Activated T-helper 9 cell treated with anti-CD3 and anti-CD28 coated beads, Interleukin-2, amount 50 U/mL, for 16 hours (primary cell): ENCODE measurements at places on chromosomes 1 and 21.

GRCh38 chr1:156112276-156113137, 2.0 kb upstream of the LMNA start:
- DNase-seq = no peak

- DNase-seq = no peak
These were observed 20.4 kb upstream of the GNG12 start for GRCh38 chr1:67853704-67854103.

GRCh38 chr1:113579256-113580018, 179.8 kb downstream of the PHTF1 start:
- no peak for DNase-seq

DNA sequence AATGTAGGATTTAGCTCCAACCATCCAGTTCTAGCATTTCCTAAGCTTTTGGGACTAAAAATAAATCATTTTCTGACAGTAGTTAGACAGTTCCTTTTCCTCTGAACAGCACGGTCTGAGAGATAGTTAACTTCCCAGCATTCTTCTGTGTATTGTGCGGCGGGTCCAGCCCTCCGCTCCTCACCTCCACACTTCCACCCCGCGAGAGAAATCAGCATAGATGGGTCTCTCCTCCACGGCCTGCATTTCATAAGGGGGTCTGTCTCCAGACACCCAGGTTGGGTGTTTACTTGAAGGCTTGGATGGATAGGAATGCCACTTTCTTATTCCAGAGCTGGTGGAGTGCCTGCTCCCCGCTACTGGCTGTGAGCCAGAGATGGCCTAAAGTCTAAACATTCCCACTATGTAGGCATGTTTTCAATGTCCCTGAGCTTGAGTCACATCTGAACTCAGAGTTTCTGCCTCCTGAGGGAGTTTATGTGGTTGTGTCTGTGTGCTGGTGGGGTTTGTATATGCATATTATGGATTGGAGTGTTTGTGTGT, 38.0 kb upstream of the PPP2R5A start:
- DNase-seq = no peak

DNA sequence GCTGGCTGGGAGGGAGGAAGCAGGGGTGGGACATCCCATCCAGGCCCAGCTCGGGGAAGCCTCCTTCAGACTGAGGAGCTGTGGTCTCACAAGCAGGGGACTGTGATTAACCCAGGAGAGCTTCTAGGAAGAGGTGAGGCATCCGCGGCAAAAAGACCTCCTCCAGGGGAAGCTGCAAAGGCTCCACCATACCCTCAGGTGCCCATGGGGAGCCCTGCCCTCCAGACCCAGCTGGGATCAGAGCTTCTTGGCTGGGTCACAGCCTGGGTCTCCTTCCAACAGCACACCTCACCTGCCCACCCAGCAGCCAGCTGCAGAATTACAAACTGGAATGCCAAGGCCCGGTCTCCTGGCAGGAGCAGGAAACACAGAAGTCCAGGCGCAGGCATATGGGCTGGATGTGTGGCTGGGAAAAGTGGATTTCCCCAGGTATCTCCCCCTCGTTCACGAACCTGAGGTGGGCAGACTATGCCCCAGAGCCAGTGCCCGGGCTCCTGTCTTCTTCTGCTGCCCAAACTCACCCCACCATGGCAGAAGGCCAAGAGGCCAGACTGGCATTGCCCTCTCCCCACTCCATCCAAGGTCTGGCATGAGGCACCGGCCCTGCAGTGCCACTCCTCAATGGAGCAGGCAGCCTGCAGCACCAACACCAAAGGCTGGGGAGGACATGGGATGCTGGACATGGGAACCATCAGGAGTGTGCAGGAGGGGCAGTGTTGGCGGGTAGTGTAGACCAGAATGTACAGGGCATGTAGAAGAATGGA, 15.4 kb upstream of the ARF1 start:
- no peak for DNase-seq

DNA sequence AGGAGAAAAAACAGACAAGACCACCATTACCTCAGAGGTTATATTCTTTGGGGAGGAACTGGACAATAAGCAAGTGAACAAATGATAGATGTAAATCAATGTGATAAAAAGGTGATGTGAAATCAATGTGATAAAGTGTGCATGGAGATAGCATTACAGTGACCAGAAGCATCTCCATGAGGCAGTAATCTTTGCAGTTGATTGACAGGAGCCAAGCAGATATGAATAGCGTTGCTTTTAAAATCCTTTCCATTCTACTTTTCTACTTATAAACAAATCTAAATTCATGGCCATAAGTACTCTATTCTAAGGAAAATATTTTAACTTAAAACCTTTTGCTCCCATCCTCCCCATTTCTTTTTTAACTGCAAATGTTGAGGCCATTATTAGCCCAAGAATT, 2.8 kb upstream of the H3-3A start:
- no peak for DNase-seq

DNA sequence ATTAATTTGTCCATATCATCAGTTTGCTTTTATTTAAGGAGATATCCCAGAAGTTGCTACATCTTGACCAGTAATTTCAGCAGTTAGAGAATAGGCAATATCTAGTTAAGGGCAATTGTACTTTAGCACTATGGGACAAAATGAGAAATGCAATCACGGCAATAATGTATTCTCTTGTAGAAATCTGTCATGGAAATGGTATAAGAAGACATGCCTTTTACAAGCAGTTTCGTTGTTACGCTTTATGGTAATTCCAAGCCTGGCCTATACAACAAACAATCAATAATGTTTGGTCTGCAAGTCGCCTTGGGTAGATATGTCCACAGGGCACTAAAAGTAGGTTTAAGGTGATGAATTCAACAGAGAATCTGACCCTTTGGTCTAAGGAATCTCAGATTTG, 1.2 kb upstream of the NOS1AP start:
- DNase-seq = no peak

GRCh38 chr1:8031176-8031785, 5.2 kb upstream of the ERRFI1 start:
- DNase-seq = no peak

DNA sequence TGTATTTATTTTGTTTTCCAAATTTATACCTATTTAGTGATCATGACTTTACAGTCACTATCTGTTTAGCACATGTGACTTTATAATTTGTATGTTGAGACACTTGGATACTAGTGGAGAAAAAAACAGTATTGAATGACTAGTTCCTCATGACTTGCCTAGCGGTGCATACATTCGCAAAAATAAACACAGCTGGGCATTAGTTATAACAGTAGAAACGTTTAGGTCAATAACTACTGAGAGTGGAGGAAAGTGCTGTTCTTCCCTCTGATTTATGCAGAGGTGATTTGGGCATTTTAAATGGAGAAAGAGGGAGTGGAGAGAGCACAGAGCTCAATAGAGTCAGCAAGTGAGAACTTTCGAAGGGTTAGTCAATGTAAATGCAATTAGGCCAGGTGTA, 1679.0 kb upstream of the B3GALT2 start:
- DNase-seq = no peak

DNA sequence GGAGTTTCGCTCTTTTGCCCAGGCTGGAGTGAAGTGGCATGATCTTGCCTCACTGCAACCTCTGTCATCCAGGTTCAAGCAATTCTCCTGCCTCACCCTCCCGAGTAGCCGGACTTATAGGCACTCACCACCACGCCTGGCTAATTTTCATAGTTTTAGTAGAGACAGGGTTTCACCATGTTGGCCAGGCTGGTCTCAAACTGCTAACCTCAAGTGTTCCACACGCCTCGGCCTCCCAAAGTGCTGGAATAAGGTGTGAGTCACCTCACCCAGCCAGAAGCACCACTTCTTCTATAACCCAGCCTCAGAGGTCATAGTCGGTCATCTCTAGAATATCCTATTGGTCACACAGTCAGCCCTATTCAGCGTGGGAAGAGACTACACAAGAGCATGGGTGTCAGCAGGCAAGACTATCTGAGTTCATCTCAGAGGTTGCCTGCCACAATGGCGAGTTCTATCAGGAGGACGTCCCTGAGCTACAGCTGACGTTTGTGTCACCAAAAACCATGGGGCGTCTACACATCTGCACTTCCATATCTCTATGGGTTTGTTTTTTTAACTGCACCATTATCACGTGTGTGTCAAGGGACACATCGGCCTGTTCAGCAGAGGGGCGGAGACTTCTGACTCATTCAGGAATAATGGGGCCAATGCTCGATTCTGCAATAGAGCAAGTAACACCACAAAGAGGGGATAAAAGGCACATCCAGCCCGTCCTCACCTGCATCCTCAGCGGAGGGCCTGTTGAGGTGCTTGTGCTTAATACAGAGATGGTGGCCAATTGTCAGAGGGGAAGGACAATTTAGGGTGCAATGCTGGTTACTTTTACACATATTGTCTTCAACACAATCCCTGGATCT, 256.3 kb upstream of the IRF2BP2 start:
- DNase-seq = no peak

GRCh38 chr1:233253832-233254331, 41.6 kb downstream of the PCNX2 start:
- no peak for DNase-seq

DNA sequence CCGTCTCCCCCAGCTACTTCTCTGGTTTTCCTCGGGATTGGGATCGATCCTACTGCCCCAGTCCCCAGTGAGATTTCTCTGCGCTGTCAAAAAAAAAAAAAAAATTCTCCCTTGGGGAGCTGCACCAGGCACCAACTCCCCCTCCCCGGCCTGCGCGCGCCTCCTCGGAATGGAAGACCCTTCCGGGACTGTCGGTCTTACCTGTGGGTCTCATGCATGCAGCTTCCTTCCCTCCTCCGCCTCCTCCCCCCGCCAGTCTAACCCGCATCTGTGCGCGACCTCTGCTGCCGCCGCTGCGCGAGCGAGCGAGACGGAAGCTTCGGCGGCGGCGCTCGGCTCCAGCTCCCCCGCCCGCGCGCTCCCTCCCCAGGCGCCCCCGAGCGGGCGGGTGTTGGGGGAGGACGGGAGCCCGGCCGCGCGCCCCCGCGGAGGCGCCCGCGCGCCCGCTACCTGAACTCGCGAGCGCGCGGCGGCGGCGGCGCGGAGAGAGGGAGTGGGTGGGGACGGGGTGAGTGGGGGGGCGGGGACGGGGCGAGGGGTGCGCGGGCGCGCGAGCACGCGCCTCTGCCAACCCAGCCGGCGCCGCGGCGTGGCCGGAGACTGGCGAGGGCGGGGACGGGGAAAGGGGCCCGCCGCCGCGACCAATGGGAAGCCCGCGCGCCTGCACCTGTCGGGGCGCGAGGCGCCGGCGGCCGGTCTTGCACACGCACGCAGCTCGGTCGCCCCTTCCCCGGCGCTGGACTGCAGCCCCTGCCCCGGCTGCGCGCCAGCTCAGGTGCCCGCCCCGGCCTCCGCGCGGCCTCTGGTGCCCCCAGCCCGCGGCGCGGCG, at the start of gene SUSD4:
SUSD4 (minus strand) TSS at position 321 of the 829 bp plus-strand sequence. CDS start 751 bp downstream, outside the sequence.
- DNase-seq = peak; percentile 39

GRCh38 chr1:150076066-150076465, 8.5 kb downstream of the VPS45 start:
- no peak for DNase-seq

- no peak for DNase-seq
These were observed 548 bp upstream of the CDC20 start for GRCh38 chr1:43358121-43358745.

GRCh38 chr1:156958247-156958714, 37.8 kb downstream of the LRRC71 start:
- DNase-seq = no peak

DNA sequence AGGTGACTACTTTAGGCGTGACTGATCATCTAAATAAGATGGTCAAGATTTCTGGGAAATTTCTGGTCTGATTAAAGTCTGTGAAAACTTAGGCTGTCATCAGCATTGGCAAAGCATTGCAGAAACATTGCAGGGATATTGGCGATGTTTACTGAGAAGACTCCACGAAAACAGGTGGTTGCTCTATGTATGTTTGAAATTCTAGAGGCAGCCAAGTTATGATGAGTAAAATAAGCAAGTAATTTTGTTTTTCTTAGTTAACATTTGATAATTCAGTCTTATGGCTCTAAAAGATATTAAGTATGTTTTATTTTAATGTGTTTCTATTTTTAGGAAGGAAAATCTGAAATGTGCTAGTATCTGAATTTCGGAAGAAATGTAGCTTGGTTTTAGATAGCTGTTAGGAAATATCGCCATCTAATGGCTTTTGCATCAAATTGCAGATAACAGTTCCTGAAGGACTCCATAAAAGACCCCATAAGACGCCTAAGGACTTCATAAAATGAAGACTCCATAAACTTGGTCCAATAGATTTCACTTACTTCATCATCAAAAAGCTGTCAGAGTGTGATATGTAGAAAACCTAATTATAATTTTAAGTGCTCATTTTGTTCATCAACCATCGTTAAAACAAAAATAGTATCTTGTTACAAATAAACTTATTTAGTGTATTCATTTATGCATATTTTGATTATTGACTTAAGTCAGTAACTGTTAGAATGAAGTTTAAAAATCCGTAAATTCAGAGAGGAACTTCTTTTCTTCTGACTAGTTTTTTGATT, 344.6 kb downstream of the RYR2 start:
- no peak for DNase-seq

DNA sequence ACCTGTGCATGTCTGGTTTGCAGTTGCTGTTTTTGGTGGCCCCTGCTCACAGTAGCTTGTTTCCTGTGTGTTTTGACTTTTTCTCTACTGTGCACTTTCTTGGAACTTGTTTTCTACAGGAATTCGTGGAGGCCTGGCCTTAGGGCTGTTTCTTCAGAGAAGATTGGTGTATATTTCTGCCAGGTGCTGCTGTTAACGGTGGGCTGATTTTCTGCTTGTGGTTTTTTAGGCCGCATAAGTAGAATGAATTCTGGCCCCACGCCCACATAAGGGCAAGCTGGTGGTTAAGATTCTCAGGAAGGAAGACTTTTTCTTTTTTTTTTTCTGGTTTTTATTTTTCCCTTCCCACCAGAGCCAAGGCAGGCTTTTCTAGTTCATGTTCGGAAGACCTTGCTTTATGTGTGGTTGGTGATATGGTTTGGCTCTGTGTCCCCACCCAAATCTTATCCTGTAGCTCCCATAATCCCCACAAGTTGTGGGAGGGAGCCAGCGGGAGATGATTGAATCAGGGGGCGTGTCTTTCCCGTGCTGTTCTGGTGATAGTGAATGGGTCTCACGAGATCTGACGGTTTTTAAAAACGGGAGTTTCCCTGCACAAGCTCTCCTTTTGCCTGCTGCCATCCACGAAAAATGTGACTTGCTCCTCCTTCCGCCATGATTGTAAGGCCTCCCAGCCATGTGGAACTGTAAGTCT, 71.5 kb upstream of the DISP3 start:
- no peak for DNase-seq

DNA sequence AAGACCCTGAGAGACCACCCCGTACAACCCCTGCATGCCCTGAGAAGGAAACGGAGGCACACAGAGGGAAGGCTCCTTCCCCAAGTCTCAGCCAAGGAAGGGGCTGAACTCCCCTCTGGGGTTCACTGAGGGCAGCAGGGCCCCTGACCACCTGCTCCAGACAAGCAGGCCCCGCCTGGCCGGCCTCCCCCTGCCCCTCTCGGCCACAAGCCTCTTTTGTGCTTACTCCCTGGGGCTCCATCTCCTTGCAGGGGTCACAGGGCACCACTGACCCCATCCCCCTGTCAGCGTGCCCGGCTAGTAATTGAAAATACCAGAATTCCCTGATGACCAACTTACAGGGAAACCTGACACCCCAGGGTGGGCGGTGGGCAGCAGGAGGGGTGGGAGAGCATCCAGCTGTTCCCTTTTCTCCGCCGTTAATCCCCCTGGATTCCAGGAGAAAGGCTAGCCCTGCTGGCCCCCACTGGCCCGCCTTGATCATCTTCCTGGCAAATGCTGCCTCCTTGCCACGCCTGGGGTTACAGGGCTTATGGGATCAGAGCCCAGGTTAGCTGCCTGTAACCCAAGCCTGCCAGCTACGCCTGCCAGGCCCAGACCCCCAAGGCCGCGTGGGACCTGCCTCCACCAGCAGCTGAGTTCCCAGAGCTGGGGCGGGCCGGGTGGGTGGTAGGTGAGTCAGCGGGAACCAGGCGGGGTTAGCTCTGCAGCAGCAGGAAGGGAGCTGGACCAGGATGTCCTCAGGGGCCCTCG, 96.1 kb downstream of the LACTBL1 start:
- no peak for DNase-seq
